ENCODE measurements at places on chromosomes 12 and 14.

DNA sequence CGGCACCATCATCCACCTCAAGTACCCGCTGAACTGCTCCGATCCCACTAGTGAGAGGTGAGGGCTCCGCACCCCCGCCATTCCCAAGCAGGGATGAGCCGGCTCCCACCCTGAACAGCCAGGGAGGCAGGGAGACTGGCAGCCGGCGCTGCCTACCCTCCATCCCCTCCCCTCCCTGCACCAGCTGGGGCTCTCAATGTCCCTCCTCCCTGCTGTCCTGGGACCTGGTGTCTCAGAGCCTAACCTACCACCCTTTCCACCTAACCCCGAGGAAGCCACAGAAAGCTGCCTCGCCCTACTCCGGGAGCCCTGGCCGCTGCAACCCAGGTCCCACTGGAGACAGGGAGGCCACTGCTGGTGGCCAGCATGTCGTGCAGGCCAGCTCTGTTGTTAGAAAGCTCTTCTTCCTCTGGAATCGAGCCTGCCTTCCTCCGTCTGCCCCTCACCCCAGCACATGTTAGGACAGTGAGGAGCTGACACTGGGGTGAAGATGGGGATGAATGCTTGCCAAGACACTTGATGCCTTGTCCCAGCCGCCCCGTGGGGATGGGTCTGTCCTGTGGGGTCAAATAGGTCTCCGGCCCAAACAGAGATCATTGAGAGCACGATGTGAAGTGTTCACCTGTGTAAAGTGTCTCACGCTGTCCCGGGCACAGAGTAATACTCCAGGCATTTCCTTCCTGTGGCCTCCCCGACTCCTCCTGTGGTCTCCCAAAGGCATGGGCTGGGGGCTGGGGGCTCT, 1.1 kb downstream of the PTPN6 start:
- DNase-seq = no peak

DNA sequence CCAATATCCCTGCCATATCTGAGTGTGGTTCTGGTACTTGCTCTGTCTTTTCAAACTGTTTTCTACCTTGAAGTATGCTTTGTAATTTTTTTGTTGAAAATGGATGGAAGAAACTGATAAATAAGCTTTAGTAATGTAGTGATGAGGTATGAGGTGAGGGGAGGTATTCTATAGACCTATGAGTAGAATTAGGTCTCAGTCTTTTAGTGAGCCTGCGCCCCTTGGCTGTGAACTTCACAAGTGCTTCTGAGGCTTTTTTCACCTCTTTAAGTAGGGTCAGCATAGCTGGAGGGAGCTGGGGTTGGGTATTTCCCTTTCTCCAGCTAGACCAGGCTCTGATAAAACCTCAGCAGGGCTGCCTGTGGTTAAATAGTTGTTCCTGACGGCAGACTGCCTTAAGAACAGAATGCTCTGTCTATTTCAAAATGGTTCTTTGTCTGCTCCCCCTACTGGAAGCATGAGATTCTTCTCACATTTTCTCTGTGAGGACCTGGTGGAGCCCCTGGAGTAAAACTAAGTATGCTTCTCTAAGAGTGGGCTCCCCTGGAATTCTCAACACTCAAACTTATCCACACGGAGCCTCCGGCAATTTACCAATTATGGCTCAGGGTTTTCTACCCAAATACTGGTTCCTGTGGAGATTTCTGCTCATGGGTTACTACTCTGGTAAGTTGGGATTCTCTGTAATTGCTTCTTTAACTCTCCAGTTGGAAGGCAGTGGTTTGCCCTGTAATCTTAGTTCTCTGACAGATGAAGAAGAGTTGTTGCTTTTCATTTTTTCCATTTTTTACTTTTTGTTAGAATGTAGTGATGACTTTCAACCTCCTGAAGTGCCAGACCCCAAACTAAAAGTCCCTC, 13.1 kb downstream of the KRT5 start:
- DNase-seq = peak; percentile 61

- DNase-seq = peak; percentile 81
Measured at GRCh38 chr12:51721282-51721940, 127.1 kb downstream of the FIGNL2 start.

- DNase-seq = no peak
Measured at GRCh38 chr12:2919249-2919648, 28.6 kb downstream of the TULP3 start.

GRCh38 chr12:25882266-25882665, 76.2 kb upstream of the RASSF8 start:
- DNase-seq = no peak

DNA sequence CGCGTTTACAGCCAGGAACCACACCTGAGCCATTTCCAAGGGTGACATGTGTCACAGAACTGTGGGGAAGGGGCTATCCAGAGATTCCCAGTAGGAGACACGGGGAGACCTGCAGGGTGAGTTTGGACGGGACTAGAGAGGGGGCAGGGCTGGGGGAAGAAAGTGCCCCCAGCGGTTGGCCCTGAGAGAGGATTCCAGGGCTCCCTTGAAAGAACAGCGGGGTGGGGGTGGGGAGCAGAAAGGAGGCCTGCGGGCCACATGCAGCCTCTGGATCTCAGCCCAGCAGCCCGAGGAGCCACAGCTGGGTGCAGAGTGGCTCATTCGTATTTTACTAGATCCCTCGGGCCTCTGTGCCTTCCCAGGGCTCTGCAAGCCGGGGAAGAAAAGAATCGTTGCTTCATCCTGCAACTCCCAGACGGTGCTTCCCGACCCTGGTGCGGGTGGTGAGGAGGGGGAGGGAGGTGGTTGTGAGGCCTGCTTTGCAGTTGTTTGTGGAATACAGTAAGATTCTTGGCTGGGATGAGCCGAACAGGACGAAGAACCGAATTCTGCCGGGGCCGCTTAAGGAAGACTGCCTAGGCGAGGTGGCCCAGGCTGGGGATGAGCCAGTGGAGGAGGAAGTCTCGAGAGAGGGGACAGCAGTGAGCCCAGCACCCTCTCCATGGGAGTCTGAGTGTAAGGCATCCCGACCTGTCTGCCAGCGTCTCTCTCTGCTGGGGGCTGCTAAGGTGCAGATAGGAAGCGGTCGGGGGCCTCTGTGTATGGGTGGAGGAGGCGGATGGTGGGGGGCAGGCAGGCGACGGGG, 36.1 kb upstream of the ANKRD9 start:
- DNase-seq = peak; percentile 79

GRCh38 chr12:101902641-101903040, 25.3 kb downstream of the DRAM1 start:
- DNase-seq = no peak

DNA sequence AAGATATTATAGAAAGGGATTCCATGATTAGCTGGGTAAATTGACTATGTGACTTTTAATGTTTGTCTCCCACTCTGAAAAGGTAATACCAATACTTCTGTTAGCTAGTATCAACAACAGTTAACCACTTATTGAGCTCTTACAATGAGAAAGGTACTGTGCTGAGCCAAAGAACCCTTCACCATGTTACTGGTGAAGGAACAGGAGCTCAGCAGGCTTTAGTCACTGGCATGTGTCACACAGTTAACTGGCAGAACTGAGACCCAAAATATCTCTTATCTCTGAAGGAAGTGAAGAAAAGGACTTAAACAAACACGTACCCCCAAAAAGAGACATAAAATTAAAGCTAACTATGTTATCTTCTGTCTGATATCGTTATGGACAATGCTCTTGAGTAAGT, 170.6 kb downstream of the MED13L start:
- no peak for DNase-seq

- DNase-seq = no peak
Measured at GRCh38 chr12:39372929-39373328, 70.0 kb downstream of the KIF21A start.

- no peak for DNase-seq
Measured at GRCh38 chr12:31973818-31974217, 14.6 kb downstream of the RESF1 start.

DNA sequence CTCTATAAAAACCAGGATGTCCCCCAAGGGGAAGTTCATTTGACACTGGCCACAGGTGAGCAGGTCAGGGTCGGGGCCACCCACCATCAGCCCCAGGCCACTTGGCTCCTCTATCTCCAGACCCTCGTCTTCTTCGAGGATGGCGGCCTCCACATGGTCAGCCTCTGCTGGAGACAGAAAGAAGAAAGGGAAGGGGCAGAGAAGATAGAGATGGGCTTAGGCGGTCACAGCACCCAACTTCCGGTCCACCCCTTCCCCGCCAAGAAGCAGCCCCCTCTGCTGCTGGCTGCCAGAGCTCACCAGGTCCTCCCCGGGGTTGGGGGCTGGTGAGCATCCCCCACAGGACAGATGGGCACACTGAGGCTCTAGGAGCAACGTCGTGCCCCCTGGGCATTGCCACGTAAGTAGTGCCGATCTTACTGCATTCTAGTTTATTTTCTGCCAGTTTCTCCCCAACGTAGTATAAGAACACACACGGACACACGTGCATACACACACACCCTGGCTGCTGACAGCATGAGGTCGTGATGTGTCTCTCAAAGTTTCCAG, 14.2 kb downstream of the BCL11B start:
- no peak for DNase-seq

DNA sequence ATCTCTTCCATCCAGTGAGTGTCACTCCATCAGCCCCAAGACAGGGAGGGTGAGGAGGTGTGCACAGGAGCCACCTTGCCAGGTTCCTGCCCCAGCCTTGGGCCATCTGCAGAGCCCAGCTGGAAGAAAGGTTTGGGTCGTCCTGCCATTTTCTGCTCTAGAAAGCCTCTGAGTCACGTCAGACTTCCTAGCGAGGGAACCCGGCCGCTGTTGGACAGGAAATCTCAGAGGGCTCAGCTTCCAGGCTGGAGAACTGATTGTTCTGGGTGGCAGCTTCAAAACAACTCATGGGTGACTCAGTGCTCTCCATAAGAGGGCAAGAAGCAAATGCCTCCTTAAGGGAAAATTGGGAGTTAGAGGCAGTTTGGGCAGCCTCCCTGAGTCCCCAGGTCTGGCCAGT, 16.6 kb downstream of the HIP1R start:
- no peak for DNase-seq

DNA sequence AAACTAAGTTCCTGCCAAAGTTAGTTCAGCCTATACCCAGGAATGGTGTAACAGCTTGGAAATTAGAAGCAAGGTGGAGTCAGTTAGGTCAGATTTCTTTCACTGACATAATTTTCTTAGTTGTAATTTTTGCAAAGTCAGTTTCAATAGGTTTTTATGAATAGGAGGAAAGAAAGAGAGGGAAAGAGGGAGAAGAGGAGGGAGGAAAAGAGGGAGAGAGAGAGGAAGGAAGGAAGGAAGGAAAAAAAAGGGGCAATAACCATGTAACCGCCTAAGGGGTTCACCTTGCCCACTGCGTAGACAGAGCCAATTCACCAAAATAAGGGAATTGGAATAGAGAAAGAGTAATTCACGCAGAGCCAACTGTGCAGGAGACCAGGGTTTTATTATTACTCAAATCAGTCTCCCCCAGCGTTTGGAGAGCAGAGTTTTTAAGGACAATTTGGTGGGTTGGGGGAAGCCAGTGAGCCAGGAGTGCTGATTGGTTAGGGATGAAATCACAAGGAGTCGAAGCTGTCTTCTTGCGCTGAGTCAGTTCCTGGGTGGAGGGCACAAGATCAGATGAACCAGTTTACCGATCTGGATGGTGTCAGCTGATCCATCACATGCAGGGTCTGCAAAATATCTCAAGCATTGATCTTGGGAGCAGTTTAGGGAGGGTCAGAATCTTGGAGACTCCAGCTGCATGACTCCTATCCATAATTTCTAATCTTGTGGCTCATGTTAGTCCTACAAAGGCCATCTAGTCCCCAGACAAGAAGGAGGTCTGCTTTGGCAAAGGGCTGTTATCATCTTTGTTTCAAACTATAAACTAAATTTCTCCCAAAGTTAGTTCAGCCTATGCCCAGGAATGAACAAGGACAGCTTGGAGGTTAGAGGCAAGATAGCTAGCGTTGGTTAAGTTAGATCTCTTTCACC, 126.0 kb upstream of the AMIGO2 start:
- DNase-seq = no peak

GRCh38 chr12:39375206-39375808, 67.6 kb downstream of the KIF21A start:
- DNase-seq = no peak

GRCh38 chr12:12726555-12727093, 9.5 kb downstream of the CDKN1B start:
- DNase-seq = no peak

- DNase-seq = peak; percentile 39
Measured at GRCh38 chr14:99169776-99170356, 102.1 kb downstream of the BCL11B start.

DNA sequence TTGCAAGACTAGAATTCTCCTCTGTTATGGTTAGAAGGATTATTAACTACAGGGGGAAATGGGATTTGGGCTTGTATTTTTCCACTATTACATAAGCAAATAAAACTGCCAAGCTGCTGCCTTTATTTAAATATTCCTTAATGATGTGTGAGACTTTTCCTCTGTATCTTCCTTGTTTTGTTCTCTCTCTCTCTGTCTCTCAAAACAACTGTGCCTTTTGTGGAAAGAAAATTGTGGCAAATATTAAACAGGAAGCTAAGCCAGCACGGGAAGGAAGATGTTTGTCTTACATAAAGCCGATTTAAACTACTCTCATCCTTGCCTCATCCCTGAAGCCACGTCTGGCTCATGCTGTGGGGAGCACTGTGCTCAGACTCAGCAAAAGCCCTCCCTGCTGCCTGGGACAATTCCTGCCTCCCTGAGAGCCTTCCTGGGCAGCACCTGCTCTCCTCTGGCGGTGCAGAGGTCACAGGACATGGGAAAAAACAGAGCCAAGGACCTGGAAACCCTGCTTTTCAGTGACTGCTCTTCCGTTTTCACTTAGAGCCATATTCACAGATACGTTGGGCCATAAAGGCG, 237.2 kb downstream of the SLC15A4 start:
- no peak for DNase-seq

GRCh38 chr12:124026755-124027745, 54.0 kb downstream of the ZNF664 start:
- DNase-seq = peak; percentile 16

GRCh38 chr14:29759521-29760340, 167.9 kb downstream of the PRKD1 start:
- no peak for DNase-seq

DNA sequence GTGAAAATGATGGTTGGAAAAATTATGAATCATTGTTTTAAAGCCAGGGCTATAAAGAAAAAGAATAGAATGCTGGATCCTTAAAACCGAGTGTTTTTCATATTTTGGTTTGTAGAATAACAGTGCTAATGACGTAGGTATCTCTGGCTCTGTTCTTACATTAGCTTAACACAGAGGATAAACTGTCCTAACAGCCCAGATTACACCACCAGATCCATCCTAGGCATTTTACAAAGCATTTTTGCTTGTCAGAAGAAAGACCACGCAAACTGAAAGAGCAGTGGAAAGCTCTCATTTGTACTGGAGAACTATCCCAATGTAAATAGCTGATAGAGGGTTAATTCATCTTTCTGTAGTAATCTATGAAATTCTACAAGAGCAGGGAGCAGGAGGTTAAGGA, 13.6 kb downstream of the IFT81 start:
- DNase-seq = no peak

- DNase-seq = peak; percentile 19
Measured at GRCh38 chr14:100608586-100609330, 21.5 kb upstream of the BEGAIN start.
